Stimulated activated CD4-positive, alpha-beta T cell treated with anti-CD3 and anti-CD28 coated beads, TNF-alpha, amount 100 ng/mL, for 1 hour (primary cell): ENCODE measurements at places on chromosomes 5 and 9.
A peak's percentile ranks its signal among the peaks of the same experiment; 100 is the strongest.

DNA sequence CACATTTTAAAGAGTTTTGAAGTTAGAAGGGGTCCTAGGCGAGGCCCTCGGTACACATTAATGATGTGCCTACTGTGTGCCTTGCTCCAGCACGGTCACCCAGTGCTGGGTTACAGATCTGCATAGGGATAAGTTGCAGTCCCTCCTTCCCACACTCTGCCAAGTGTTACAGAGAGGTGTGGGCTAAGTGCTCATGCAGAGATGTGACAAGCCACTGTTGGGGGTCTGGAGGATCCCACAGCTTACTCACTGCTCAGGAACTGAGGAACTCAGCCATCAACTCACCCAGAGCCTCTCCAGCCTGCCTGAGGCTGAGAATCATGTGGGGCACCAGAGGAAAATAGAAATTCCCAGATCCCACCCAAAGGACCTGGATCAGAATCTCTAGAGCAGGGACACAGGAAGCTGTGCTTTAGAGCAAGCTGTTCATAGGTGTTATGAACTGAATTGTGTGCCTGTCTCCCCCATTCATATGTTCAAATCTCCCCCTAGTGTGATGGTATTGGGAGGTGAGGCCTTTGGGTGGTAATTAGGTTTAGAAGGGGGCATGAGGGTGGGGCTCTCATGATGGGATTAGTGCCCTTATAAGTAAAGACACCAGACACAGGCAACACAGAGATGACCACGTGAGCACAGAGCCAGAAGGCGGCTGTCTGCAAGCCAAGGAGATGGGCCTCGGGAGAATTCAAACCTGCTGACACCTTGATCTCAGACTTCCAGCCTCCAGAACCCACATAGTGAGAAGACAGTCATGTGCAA lies 164.1 kb downstream of the HSD17B3 start:
- no peak for DNase-seq

DNA sequence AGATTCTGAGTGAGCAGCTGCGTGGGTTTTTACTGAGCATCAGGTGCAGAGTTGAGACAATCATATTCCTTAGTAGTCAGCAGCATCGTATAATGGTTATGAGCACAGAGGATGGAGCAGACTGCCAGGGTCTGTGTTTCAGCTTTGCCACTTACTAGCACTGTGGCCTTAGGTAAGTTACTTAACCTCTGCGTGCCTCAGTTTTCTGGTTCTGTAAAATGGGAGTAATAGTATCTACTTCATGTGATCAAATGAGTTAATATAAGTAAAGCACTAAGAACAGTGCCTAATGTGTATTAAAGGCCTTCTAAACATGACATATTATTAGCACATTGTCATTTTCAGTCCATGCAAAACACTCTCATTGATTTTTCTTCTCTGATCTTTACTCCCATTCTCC lies 4.8 kb upstream of the BTF3 start:
- DNase-seq: no peak

DNA sequence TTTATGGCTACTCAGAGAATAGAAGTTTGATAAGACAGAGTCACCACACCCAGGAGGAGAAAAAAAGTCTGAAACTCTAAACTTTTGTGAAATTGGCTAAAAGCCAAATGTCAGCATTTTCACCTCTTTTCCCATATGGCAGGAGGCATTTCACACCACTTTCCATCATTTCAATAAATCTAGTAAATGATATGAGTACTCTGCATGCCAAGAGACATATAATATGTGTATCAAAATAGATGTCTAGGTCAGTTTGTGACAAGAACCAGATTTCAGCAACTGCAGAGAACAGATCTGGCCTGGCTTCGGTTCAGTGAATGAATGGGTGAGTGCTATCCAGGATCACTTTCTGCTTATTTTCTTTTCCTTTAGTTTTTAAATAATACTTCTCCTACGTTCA lies 470.8 kb downstream of the ENC1 start:
- DNase-seq: no peak

DNA sequence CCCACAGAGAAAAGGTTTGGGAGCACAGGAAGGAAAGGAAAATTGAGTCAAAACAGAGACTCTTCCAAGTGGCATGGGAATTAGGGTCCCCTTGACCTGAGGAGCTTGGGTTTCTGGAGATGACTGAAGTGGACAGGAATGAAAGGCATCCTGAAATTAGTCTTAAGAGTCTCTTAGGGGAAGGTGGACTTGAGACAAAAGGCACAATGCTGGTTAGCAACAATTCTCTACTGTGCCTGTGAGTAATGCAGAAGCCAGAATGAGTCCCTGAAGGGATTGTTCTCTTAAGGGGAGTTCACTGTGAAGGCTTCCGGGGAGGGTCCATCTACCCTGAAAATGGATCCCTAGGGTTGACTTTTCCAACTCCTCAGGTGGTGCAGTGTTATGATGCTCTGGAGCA lies 58.4 kb upstream of the FOXE1 start:
- no peak for DNase-seq

DNA sequence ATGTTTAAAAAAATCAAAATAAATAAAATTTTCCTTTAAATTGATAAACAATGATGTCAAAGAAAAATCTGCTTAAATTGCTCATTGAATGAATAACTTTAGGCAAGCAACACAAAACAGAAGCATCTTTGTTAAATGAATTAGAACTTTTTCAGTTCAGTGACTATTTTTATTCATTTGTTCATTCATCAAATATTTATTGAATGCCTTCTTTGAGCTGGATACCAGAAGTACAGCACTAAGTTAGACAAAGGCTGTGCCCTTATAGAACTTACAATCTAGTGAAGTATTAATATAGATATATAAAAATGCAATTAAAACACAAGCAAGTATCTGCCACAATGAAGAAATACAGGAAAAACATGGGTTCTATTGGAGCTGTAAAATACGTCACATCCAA lies 10.8 kb downstream of the FNIP1 start:
- no peak for DNase-seq

DNA sequence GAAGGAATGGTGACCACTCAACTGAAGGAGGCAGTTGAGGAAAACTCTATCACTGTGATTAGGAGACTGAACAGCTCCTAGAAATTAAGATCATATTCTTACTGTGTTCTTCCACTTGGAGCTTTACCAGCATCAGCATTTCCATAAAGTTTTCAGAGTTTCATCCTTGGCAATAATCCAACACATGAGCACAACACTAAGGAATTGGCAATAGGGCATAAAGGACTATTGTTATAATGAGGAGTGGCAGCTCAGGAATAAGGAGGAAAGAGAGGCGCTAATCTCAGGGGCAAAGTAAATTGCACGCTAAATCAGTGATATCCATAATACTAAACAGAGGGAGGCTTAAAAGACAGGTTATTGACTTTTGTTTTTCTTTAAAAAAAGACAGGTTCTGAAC lies 338.9 kb downstream of the EFNA5 start:
- DNase-seq: no peak

DNA sequence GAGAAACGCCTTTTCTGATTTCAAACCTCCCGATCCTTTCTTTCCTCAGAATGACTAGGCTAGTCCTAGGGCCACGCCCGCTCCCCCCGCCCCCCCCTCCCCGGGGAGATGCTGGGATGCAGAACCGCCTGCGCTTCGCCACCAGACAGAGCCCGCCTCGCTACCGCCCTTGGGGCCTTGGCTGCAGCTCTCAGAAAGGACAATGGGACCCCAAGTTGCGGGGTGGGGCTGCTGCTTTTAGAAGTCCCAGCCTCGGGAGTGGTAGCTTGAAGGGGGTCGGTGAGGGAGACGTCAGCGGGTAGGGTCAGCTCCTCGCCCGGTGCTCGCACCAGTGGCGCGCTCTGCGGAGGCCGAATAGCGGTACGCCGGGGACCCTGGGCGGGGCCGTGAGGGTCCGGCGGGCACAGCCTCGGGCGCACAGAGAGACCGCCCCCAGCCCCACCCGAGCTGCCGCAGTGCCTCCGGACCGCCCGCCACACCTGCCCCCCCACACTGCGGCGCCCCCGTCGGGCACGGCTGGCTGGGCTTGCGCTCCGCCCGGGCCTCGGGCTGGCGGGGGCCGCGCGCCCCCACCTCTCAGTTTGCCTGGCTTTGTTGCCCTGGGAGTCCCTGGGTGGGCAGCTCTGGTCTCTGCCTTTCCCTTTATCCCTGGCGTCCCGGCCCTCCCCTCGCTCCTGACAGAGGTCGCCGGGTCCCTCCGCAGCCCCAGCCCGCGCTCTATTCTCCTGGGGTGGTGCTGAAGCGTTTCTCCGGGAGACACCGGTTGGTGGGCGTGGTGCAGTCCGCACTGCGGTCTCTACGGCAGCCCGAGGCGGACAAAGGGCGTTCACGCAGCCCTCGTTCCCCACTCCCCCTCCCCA lies 1.2 kb downstream of the MAP1B start:
- DNase-seq: no peak

GRCh38 chr9:99821396-99822108 lies at the start of gene NR4A3:
Gene NR4A3, plus strand, starts transcription at chr9:99821885. Its CDS starts 6,158 bp downstream, at chr9:99828043.
- peak; percentile 67 for DNase-seq

DNA sequence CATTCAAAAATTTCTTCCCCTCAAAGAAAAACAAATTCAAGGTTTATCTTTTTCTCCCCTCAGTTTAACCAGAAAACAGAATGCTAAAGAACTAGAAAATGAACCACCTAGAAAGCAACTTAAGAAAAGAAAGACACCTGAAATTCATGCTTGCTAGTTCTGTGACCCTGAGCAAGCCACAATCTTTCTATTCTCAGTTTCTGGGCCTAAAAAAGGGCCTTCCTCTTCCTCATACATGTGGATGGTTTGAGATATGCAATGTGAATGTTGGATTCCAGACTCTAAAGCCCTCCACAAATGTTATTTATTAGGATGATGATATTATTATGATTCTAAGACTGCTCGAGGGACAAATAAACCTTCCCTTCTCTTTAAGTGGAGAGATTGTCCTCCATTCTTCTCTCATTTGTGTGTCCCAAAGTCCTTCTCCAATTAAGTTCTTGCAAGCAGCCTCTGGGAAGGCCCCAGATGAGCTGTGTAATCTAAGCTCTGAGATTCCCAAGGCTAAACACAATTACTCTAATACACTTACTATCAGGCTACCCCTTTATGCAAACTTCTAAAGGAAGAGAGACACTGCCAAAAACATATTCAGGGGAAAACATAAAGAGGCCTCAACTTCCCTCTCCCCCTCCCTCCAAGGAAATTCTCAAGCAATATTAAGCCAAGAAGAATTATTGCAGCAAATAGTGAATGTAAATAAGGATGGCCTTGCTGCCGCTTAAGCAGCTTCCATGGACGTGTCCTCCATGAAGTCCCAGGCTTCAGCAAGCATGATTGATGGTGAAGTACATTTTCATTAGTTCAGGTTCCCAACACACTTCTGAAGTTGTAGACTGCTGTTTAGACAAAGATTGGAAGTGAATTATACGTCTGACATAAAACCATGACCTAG lies 80.2 kb downstream of the PRKACG start:
- no peak for DNase-seq

GRCh38 chr5:176779537-176779936 lies 30.8 kb upstream of the UNC5A start:
- DNase-seq: no peak

DNA sequence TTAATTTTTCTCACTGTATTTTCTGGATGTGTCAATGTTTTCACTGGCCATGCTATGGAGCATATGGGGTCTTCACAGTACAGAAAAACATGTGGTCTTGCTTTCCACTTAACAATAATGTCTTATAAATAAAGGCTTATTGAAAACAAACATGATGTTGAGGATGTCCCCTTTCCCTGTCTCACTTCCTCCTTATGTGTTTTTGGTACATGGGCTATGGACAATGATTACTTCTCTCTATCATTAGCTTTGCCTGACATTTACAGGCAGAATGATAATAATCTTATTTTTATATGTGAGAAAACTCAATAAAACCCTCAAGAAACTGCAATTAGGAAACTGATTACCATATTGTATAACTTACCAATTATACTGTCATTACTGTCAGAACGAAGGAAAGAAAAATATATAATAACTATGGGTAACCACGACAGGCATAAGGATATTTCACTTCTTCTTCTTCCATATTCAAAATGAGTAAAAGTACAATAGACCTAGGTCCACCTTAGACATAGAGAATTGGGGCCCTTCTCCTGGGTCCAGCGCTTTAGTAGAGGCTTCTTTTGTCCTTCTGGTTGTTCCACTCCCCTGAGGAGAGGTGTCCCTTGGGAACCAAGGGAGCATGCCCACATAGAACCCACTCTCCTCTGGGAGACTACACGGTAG lies 375.0 kb downstream of the MAN2A1 start:
- DNase-seq: no peak

DNA sequence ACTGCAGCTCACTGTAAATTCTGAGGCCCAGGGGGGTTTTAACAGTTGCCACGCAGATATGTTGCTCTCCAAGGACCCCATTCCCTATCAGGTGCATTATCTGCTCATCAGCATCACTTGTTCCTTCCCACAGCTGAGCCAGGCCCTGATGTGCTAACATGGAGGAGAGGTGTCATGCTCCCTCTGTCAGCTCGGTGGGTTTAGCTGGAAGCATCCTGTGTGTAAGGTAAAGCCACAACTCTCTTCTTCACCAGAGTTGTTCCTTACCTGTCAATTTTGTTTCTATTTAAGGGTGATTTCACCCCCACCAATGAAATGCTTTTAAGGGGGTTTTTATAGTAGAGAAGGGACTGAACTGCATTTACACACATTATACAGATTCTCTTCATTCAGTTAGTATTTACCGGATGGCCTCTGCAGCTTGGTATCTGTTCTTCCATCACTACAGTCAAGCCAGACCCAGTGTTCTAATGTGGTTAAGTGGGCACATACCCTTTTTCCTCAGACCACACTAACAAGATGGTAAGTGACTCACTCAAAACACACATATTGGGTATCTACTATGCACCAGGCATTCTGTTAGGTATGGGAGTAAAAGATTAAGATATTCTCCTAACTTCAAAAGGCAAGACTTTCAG lies 205.4 kb downstream of the DCP2 start:
- DNase-seq: no peak

DNA sequence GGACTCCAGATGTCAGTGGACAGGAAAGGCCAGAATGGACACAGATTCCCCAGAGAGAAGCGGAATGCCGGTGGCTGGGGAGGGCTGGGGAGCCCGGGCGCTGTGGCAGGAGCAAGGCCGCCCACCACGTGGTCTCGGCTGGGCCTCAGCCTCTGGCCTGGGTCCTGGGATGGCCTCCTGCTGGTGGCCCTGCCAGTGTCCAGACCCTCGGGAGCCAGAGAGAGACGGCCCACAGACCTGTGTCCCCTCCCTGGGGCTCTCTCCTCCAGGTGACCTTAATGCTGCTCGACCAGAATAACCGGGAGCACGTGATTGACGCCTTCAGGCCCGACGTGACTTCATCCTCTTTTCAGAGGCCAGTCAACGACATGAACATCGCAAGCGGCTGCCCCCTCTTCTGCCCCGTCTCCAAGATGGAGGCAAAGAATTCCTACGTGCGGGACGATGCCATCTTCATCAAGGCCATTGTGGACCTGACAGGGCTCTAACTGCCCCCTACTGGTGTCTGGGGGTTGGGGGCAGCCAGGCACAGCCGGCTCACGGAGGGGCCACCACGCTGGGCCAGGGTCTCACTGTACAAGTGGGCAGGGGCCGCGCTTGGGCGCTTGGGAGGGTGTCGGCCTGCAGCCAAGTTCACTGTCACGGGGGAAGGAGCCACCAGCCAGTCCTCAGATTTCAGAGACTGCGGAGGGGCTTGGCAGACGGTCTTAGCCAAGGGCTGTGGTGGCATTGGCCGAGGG lies 19.0 kb downstream of the FBXW5 start:
- DNase-seq: no peak
